ENCODE measurements at places on chromosomes 1 and 21.
A peak's percentile ranks its signal among the peaks of the same experiment; 100 is the strongest.

DNA sequence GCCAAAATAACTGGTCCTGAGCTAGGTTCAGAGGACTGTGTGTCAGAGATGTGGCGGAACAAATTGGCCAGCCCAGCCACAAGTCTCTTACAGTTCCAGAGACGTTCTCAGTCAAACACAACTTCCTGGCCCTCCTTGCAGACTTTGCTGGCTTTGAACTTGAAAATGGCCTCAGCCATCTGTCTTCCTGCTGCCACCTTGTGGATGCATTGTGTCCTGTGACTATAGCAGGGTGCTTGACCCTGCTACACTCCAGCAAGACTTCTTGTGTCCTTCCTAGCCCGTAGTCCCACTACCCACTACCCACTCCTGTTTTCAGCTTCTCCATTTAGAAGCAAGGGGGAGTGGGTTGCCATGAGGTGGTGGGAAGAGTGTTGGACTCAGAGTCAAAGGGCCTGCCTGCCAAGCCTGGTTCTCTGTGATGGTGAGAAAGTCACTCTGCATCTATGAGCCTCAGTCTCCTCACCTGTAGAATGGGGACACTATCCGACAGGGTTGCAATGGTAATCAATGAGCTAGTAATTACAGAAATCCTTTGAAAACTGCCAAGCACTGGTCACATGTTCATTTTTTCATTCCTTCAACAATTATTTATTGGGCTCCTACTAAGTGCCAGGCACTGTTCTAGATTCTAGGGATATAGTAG lies 109.9 kb downstream of the IGSF21 start:
- no peak for DNase-seq

DNA sequence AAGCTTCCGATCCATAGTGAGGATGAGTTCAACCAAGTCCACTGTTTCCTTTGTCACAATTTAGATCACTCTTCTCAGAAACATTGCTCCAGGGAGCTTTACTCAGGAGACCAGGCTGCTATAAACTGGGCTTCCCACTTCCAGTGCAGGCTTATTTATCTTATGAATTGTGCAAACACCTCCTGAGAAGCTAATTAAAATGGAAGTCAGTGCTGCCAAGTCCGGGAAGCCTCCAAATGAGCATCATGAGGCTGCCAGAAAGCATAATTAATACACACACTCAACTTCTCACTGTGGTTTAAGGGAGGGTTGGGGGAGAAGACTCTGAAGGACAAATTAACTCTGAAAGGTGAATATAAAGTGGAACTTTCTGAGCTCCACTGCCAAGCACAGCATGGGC lies 145.0 kb upstream of the SGIP1 start:
- DNase-seq: no peak

DNA sequence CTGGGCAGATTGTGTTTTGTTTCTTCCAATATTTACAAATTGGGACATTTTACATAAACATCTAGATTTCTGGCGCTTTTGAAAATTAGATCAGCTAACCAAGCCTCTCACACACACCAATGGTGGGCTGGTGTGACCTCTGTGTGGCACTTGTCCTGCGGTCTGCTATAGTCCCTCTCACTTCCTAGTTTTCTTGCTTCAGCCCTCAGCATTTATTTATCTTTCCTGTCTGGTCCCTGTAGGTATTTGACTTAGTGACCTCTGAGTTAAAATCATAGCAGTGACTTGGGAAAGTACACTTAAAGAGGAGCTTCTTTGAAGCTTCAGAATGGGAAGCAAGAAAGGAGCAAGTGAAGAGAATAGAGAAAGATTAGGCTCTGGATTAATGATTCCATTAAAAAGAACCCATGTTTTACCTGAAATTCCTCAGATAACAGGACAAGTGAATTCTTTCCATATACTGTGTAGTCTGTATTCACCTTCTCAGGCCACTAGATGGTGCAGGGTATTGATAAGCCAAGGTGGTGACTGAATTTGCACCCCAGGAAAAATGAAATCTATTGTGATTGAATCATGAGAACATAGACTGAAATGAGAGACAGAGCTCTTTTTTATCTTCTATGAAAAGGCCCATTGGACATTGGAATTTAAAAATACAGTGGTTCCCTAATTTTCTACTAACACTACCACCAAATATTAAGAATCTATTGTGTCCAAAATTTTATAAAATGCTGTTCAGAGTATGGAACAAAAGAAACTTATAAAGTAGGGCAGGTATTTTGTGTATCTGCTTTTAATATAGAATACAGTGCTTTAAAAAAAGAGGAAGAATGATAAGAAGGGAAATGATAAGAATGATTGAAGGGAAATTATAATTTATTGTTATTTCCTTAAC lies 7.1 kb upstream of the DIPK1A start:
- DNase-seq: peak; percentile 70

GRCh38 chr21:37381883-37382585 lies 15.5 kb downstream of the DYRK1A start:
- DNase-seq: no peak

GRCh38 chr1:162709870-162710269 lies 77.6 kb downstream of the DDR2 start:
- no peak for DNase-seq

GRCh38 chr1:166785987-166786386 lies 53.3 kb upstream of the POGK start:
- DNase-seq: no peak

- no peak for DNase-seq
Observed at GRCh38 chr1:113792986-113793385, 19.3 kb downstream of the RSBN1 start.

DNA sequence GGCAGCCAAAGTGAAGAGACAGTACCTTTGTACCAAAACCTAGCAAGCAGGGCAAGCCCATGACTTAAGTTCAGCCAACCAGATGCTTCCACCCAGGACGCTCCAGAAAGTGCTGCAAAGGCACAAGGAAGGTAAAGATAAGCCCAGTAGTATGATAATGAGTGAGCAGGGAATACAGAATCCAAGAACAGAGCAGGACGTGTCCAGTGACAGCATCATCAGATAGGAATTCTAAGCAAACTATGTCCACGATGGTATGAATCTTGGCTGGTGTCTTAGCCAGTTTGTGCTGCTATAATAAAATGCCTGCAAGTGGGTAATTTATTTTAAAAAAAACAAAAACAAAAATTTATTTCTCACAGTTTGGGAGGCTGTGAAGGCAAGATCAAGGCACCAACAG lies 13.6 kb downstream of the GJA4 start:
- DNase-seq: no peak

DNA sequence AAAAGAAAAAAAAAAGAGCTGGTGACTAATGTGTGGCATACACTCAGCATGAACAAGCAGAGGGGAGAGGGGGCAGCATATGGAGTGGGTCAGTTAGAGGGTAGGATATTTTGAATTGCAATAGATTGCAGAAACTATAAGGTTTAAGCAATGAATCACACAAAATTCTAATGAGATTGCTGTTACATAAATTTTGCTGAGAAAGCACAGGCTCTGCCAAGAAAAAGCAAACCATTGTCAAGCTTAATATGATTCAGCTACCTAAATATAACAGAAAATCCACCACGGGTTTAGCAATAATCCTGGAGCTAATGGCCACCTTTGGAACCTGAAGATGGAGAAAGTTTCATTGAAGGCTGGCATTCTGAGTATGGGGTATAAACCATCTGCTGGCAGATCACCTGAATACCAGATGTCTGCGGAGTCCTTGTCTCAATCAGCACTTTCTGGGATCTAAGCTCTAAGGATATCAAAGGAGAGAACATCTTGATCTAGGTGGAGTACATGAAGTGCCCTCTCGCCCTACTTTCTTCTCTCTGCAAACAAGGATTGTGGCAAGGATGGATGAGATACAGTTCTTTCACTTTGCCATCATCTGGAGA lies 30.3 kb upstream of the ANGPTL7 start:
- DNase-seq: no peak

DNA sequence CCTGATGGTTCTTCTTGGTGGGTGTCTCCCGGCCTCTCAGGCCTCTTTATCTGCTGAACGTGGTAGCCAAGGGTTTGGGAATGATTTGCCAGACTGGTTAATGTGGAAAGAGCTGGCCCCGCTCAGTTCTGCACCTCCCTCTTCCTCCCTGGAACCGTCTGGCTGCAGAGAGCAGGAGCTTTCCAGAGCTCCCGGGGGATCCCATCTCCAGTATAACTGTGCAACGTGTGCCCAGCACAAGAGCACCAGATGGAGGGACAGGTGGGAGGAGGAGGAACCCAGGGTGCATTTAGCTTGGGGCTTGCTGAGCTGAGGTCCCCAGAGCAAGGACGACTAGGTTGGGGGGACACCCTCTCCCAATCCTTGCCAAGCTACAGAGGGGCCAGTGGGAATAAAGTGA lies 5.0 kb downstream of the TFF1 start:
- DNase-seq: no peak

- no peak for DNase-seq
Observed at GRCh38 chr1:244830639-244831038, 4.8 kb upstream of the COX20 start.

DNA sequence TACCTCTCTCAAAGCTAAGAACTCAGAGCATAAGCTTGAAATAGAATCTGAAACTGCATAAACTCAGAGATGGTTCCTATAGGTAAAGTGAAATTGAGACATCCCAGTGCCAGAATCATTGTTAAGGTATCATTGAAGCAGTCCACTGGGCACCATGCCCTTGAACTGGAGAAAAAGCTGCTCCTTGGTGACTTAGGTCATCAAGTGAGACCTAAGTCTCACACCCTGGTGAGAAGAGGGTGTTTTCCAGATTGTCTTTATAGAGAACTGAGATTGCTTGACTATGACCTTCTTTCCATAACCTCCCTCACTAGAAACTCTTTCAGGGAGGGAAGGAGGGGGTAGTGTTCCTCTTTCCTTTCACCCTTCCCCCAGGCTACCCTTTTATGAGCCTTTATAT lies 9.4 kb upstream of the ATP6V1G3 start:
- no peak for DNase-seq

- no peak for DNase-seq
Observed at GRCh38 chr1:81237473-81238089, 563.2 kb upstream of the ADGRL2 start.

- DNase-seq: no peak
Observed at GRCh38 chr1:184892116-184892515, 82.2 kb downstream of the NIBAN1 start.

DNA sequence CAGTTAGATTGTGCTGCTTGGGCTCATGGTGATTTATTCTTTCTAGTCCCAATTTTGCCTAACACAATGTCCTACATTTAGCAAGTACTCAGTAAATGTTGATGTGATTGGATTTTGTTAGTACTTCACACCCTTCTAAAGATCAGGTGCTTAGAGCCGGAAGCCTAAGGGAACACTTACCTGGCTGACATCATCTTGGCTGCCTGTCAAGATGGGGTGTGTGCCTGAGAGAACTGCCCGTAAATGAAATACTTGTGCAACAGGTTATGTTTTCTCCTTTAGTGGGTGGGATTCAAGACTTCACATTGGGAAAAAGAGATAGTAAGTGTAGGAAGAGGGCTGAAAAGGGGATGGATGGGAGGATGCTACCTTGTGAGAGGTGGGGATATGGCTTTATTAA lies 75.5 kb upstream of the MACF1 start:
- DNase-seq: no peak

DNA sequence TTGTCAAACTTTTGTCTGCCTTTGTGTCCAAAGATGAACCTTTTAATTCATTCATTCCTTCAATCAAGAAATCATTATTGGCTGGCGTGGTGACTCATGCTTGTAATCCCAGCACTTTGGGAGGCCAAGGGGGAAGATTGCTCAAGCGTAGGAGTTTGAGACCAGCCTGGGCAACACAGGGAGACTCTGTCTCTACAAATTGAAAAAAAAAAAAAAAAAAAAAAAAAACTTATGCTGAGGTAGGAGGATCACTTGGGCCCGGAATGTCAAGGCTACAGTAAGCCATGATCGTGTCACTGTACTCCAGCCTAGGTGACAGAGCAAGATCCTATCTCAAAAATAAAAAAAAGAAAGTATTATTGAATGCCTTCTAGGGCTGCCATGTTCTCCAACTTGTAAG lies 51.3 kb upstream of the CXADR start:
- no peak for DNase-seq

DNA sequence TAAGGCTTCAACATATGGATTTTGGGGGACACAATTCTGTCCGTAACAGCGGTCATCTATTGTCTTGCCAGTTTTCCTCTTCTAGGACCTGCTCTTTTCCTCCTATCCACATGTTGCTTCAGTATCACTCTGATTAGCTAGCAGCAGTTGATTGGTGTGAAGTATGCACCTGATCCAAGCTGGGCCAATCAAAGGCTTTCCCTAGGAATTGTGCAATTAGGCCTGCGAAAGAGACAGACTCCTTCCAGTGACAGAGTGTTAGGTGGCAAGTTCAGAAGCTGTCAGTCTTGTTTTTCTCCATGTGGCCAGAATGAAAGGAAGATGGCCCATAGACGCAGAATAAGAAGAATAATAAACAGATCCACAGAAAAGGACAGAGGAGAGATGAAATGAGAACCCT lies 34.1 kb upstream of the IL12RB2 start:
- no peak for DNase-seq

- DNase-seq: no peak
Observed at GRCh38 chr1:47569681-47570470, 132.0 kb downstream of the FOXD2 start.

- no peak for DNase-seq
Observed at GRCh38 chr1:5296095-5296494, 641.7 kb downstream of the AJAP1 start.

DNA sequence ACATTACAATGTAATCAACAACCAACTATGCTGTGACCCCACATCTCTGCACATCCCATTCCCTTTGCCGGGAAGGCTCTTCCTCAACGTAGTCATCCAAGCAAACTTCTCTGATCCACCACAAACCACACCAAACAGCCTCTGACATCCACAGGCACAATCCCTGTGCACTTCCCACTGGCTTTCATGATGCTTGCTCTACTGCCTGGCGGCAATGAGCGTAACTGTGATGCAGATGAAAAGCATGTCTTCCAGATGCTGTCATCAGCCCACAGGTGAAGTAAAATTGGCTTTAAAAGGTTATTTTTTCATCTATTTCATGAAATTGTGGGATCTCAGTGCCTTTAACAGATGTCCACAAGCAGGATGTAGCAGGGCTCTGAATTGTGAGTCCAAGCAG lies 635.2 kb downstream of the SMYD3 start:
- DNase-seq: no peak

GRCh38 chr1:41591891-41592290 lies 107.4 kb upstream of the EDN2 start:
- DNase-seq: no peak

- DNase-seq: no peak
Observed at GRCh38 chr1:107883562-107883961, 81.4 kb downstream of the VAV3 start.

- DNase-seq: no peak
Observed at GRCh38 chr1:56569661-56570060, 9.7 kb downstream of the PLPP3 start.

GRCh38 chr1:65332821-65333220 lies 23.5 kb downstream of the DNAJC6 start:
- DNase-seq: no peak
